Stimulated activated CD4-positive, alpha-beta T cell treated with anti-CD3 and anti-CD28 coated beads, Interleukin-15, amount 100 ng/mL, for 48 hours (primary cell): ENCODE measurements at places on chromosomes 6 and 20.

DNA sequence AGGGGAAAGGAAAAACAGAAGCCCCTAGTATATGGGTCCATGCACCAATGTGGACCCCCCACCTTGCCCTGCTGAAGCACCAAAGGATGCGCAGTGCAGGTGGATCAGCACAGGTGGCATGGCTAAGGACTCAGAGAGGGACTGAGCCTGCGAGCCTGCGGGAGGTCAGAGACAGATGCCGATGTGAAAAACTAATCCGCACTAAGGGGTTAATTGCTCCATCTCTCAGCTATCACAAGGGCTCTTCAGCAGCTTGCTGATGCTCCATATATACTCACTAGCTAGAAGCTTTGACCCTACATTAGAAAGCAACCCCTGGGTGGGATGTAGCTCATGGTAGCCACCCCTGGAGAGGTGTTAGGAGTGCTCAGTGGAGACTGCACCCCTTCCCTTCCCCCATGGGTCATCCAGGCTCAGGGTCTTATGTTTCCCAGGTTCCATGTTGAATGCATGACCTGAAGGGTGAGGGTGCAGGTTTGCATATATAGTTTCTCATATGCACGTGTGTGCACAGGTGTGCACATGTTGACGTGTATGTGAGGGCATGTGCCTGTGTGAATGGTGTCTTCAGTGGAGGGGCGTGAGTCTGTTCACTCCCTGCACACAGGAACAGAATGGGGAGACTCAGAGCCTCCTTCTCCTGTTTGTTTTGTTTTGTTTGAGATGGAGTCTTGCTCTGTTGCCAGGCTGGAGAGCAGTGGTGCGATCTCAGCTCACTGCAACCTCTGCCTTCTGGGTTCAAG, 13.4 kb upstream of the IP6K3 start:
- DNase-seq = no peak

- DNase-seq = no peak
Measured at GRCh38 chr20:13105039-13105438, 96.3 kb downstream of the SPTLC3 start.

GRCh38 chr6:156912431-156912830, 135.3 kb downstream of the ARID1B start:
- DNase-seq = no peak

DNA sequence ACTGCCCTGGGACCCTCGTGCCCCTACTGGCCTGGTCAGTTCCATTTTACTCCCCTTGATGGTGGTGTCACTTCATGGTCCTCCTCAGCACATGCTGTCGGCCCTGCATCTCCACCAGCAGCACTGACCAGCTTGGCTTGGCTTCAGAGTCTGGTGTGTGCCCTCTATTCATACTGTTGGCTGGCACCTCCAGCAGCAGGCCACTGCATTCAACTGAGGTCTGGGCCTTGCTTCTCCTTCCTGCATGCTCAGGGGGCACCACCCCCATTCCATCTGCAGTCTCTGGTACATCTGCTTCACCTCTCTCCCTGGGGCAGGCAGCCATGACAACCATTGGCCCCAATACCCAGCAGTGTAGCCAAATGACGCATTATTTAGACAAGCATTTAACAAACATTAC, 155.9 kb downstream of the SLC24A3 start:
- no peak for DNase-seq

DNA sequence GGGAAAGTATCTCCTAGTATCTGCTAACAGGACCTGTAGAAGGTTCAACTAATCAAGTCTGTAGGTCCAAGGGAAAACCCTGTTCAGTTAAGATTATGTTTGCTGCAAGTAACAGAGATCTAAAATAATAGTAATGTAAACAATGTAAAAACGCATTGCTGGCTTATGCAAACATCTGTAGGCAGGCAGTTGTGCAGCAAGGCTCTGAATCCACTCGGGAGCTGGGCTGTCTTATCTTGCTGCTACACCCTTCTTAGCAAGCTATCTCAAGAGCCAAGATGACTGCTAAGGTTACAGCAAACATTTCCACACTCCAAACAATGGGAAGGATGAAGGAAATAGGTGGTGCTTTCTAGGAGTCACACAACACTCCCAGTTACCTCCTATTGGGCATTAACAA, 397.3 kb upstream of the NRSN1 start:
- DNase-seq = no peak

GRCh38 chr6:68891419-68891818, 256.3 kb downstream of the ADGRB3 start:
- DNase-seq = no peak
